ENCODE measurements at places on chromosomes 5 and 9.

DNA sequence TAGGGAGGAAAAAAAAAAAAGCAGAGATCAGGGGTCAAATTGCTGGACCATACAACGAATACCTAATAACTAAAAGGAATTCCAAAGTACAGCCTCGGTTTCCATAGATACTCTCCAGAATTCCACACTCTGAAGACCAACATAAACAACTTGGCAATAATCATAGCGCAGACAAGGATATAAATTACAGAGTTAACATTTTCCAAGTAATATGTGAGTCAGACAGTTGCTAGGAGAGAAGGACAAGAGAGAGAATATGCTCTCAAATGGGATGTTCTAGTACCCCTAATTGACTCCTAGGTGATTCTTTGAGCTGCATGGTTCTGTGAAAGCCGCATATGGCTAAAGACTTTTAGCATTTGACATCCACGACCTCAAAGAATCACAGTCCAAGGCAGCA is 165.2 kb downstream of the FRMD3 start:
- DNase-seq: no peak

GRCh38 chr5:43256261-43256966 is 56.8 kb downstream of the HMGCS1 start:
- DNase-seq: no peak

DNA sequence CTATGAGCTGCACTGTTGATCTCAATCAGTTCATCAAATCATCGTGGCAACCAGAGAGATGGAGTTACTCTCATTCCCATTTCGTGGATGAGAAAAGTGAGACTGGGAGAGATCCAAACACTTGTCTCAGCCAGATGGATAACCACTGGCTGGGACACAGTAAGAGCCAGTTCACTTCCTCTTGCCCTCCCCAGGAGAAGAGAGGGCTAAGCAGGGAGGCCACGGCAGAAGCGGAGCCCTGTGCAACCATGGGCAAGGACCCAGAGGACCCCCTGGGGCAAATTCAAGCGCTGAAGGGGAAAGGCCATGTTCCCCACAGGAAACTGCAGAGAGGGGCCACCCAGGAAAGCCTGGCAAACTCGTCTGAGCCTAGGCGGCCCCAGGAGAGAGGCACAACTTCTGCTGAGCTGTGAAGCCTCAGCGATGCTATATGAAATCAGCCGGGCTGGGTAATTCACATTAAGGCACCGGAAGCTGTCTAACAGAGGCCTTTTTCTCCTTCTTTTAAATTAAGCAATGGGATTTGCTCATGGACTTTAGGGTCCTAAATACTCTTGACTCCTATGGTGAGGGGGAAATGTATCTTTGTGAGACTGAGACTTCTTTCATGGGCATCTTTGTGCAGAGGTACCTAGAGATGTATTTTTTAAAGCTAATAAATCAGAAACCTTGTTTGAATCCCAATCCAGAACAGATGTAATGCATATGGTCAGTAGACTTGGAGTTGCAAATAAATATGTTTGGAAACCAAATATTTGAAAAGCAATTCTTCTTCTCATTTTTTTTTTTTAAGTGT is 137.1 kb upstream of the SMIM23 start:
- no peak for DNase-seq

DNA sequence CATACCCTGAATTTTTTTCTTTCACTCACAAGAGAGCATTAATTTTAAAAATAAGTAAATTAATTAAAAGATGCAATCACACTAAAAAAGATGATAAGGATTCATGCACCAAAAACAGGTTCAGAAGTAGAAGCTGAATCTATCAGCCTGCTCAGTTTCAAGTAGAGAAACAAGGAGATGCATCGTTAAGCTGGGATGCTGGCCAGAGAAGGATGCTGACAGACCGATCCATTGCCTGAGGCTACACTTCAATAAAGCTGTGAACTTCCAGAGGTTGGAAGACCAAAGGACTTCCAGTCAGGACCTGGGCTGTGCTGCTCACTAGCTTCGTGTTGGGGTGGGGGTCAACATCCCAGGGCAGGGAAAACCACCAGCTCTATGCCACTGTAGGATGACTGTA is 457.7 kb downstream of the EFNA5 start:
- DNase-seq: no peak

GRCh38 chr9:121235512-121235911 is 32.5 kb upstream of the GSN start:
- DNase-seq: no peak

DNA sequence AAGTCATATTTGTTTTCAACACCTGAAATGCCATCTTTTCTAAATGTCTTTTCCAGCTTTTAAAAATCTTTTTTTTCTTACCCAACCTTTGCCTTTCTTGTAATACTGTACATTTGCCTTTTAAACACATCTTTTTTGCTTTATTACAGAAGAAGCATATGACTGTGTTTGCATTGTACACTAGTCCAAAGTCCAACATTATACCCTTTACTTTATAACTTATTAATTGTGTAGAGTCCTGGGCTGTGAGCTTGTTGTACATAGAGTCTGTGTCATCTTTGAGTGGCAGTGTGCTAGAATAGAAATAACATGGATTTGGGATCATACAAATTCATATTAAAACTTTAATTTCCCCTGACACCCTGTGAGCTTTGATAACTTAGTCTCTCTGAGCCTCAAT is 23.7 kb downstream of the CWC27 start:
- DNase-seq: no peak

DNA sequence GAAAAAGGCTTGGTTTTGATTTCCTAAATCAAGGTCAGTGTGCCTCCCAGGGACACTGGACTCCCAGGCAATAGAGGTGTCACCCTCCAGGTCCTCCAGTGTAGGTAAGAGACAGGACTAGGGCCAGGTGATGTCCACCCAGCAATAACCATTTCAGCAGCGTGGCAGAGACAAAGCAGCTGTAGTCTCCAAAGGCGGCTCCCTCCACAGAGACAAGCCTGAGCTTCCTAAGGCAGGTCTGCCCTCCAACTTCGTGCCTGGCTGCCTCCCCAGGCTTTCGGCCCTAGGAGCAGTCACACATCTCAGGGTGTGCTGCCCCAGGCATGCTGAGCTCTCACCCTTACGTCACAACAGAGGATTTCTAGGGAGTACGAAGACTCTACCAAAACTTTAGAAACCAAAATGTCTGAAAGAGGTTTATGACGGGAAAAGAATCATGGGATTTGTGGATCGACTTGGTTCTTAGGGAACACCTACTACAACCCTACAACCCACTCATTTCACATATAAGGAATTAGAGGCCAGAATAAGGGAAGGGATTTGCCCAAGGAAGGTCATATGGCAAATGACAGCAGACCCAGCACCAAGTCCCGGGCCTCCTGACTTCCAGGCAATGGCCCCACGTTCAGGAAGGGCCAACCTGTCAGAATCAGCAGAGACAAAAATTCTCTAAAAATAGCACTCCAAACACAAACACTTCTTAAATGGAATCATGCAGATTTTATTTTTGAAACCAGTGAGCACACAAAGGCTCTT is 105.5 kb downstream of the KLHL3 start:
- DNase-seq: no peak

- no peak for DNase-seq
These were observed 39.5 kb downstream of the PTGES start for GRCh38 chr9:129713402-129713679.

DNA sequence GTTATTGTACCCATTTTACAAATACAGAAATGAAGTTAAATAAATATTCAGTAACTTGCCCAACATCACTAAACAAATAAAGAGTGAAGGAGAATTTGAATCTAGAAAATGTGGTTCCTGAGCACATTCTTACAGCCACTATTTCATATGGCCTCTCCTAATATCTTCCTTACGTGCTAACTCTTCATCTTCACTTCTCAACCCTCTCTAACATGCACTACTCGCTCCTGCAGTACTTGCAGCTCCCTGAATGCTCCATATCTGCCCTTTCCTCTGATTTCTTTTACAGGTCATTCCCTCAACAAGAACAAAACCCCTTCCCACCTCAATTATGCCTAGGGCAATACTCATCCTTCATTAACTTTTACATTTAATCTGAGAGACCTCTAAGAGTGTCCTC is 711.5 kb downstream of the CETN3 start:
- DNase-seq: no peak

DNA sequence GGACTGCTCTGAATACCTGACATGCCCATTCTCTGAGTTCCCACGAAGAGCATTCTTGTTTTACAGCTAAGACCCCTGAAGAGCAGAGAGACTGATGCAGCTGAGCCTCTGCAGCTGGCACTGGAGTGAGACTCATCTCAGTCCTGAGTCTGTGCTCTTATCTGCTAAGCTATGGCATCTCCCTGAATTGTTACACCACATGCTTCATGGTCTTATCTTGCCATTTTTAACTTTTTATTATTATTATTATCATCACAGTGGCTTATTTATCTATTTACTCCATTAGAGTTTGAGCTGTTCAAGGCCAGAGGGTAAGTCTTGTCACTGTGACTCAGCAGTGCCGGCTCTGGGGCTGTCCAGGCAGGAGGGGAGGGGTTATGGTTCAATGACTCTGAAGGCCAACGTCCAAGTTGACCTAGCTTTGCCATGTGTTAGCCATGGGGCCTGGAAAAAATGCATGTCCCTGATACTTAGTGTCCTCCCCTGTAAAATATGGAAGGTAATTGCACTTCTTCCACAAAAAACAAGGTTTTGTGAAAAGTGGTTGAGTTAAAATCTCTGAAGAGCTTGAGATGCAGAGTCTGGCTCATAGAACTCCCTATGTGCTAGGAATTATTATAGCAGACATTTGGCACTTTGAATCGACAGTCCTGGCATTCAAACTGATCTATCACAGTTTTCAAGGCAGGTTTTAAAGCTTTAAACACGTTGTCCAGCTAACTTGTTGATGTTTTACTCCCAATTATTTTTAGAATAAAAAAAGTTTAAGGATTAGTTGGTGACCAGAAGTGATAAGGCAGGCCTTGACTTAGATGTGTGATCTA is 94.6 kb downstream of the ALDH1A1 start:
- no peak for DNase-seq

- no peak for DNase-seq
These were observed 4.9 kb upstream of the ROR2 start for GRCh38 chr9:91954841-91955471.

- no peak for DNase-seq
These were observed 130.0 kb downstream of the LHFPL2 start for GRCh38 chr5:78518365-78519197.

DNA sequence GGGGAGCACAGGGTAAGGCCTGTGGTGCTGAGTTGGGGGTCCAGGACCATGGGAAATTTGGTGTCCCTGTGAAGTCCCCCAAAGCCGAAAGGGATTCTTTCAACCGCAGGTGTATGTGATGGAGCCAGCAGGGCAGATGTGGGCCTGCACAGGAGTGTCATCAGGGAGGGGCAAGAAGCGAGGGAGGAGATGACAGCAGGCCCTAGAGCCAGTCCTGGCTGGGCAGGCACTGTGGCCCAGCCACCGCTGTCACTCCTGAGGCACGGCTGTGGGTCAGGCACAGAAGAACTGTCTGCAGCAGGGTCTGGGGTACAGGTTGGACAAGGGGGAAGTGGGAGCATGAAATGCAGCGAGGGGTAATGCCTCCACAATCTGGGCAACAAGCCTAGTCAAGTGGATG is 4.8 kb downstream of the HK3 start:
- no peak for DNase-seq

DNA sequence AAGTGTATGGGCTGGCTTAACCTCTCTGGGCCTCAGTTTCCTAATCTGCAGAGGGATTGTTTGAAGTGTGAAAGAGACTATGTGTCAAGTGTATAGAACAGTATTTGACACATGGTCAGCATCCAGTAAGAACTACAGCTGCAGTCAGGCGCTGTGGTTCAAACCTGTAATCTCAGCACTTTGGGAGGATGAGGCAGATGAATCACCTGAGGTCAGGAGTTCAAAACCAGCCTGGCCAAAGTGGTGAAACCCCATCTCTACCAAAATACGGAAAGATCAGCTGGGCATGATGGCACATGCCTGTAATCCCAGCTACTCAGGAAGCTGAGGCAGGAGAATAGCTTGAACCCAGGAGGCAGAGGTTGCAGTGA is 31.9 kb upstream of the STING1 start:
- no peak for DNase-seq

GRCh38 chr5:9731159-9731558 is 101.0 kb upstream of the TAS2R1 start:
- DNase-seq: no peak

DNA sequence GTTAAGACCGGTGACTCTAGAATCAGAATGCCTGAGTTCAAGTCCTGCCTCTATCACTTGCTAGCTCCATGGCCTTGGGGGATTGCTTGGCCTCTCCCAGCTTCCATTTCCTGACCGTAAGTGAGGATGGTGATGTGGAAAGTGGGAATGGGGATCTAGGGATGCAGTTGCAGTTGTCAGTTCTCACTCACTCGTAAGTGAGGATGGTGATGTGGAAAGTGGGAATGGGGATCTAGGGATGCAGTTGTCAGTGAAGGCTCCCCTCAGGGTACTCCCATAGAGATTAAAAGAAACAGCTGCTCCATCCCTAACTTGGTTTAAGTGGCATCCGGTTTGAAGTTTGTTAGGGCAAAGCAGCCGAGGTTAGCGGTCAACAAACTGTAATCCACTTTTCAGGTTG is 3.0 kb upstream of the IL9 start:
- no peak for DNase-seq

GRCh38 chr5:58259685-58260152 is 200.2 kb downstream of the PLK2 start:
- DNase-seq: no peak

DNA sequence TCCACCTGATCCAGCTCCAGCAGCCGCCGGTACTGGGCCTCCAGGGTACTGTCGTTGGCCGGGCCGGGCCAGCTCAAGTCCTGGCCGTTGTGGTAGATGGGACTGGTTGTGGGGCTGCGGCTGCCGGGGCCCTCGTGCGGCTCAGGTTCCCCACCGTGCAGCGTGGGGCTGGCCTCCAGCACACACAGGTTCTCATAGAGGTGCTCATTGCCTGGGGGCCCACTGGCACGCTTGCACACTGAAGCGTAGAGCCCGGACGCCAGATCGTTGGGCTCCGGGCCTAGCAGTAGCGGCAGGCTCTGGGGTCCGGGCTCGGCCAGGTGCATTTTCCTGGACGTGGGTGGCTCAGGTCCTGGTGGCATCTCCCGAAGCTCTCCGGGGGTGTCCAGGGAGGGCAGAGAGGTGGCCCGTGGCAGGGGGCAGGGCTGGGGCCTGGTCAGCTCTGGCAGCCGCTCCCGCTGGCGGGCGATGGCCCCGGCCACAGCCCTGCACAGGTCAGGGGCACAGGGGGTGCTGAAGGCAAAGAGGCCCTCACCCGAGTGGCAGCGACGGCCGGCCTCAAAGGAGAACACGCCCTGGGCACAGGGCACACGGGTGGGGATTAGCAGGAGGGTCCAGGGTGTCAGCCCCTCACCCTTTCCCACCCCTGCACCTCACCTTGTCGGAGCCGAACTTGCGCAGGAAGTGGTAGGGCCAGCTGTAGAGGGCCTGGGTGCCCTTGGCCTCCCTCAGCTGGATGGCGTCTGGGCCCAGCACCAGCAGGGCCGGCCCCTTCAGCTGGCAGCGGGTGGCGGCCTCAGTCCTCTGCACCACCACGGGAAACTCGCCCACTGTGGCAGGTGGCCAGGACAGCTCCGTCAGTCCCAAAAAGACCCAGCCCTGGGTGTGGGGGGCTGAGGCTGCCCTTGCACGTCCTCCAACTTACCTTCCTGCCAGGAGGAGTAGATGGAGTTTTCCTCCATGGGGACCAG is 5.3 kb downstream of the DOK3 start:
- no peak for DNase-seq
